Stimulated activated CD4-positive, alpha-beta T cell treated with anti-CD3 and anti-CD28 coated beads, TNF-alpha, amount 100 ng/mL, for 4 hours (primary cell): ENCODE measurements at places on chromosomes 5 and 9.

DNA sequence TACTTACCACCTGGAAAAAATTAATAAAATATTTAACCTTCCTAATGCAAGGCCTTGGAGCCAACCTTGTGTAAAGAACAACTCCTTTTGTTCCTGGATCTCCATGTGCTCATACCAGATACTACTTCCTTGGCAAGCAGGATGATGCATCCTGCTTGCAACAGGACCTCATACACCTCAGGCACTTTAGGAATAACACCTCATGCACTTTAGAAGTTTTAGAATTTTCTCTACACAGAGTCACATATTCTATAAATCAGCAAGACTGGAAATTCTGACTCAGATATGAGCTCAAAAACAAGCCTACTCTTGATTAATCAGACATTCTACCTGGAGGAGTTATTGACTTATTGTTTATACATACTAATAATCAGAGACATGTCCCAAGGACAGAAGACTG is 209.6 kb upstream of the CDH10 start:
- DNase-seq: no peak

- no peak for DNase-seq
Observed at GRCh38 chr9:89793124-89793495, 188.3 kb downstream of the GADD45G start.

GRCh38 chr5:73664796-73665195 is 38.8 kb downstream of the ARHGEF28 start:
- DNase-seq: no peak

GRCh38 chr9:125908136-125908535 is 161.0 kb downstream of the PBX3 start:
- no peak for DNase-seq

DNA sequence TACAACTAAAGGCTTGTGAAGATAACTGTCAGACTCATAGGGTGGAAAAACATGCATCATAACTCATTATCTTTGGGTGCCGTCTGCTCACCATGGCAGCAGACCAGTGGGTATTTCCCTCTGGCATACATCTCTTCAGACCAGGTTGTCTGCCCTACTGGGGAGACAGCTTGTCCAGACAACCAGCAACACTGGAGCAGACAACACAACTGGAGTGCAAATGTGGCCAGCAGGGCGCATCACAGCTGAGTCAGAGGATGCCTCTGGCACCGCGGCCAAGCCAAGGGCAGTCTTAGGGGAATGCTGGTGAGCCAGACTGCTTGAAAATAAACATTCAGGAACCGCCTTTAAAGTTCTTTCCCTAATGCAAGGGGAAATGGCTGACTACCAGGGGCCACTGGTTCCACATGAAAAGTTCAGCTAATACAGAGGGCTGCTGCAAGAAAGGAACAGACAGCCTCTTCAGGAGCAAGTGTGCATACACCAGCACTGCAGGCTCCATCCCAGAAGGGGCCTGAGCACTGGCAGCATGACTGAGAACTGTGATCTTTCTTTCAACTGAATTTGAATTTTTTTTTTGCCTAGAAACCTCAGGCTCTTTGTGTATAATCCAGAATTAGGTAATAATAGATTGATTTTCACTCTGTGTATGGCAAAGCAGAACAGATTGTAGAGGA is 77.3 kb downstream of the MAMDC2 start:
- DNase-seq: no peak

GRCh38 chr5:56327809-56328208 is 94.7 kb upstream of the ANKRD55 start:
- DNase-seq: peak; percentile 7

GRCh38 chr9:16619402-16619801 is 251.1 kb downstream of the BNC2 start:
- DNase-seq: no peak

DNA sequence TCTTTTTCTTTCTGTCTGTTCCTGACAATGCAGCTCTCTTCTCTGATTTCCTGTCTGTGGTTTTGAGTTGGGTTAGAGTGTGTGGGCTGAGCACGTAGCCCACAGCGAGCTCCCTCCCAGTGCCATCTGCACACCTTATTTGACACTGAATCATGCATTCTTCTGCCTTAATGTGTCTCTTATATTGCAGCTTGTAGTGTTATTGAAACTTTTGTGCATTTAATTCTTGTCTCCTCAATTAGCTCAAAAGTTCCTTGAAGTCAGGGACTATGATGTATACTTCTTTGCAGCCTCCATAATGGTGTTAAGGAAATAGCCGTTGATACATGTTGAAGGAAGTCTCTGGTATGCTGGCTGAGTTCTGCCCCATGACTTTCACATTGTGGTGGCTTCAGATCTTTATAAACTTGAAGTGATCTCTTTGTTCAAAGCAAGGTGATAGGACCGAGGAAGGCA is 576.2 kb upstream of the CLINT1 start:
- DNase-seq: no peak

DNA sequence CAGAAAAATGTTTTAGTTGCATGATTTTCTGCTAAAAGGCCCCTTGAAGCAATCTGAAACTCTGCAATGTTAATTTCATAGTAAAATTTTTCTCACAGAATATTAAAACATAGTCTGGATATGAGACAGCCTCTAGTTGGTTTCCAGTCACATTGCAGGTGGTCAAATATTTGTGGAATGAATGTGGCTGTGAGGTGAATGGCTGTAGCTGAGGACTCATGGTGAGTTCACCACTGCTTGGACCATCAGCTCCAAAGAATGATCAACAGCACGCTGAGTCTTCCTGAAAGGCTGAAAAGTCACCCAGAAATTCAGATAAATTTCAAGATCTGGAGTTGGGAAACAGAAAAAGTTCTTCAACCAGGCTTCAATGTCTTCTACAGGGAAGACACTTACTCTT is 79.8 kb downstream of the MAT2B start:
- DNase-seq: no peak

DNA sequence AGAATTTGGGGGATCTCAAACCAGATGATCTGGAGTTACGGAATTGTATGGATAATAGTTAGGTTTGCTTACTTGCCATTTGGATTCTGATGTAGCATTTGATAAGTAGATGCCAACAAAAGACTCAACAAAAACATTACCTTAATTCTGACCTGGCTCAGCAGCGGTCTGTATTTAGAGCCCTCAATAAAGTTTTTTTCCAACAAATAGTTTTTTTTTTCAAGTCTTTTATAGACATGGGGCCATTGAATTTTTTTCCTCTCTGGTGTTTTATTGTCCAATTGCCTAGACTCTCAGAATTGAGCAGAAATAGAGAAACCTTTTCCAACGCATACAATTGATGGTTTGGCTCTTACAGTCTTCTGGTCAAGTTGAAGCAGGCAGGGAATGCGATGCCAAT is 192.8 kb upstream of the GAS1 start:
- DNase-seq: no peak

- no peak for DNase-seq
Observed at GRCh38 chr9:113556877-113557593, 93.5 kb downstream of the RGS3 start.

DNA sequence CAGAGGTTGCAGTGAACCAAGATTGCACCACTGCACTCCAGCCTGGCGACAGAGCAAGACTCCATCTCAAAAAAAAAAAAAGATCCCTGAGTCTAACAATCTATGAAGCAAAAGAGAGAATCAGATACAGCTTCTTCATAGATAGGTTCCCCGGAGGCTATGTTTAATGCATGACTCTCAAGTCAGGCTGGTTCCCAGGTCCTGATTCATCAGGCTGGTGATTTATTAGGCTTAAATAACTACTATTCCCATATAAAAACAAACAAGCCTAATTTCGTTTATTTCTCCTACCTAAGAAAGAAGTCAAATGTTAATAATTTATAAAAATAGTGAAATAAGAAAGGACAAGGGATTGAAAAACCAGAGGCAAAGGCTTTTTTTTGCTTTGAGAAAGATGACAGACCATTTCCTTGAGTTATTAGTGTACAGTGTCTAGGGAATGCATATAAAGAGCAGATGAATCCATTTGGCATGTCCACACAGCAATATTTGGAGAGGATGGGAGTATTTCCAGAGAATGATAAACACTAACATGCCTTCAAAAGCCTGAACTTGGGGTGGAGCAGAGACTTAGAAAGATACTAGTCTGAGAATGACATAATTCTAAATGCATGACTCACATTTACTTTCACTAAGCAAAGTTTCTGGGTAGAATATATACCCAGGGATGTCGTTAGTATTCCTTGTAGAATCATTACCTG is 115.3 kb downstream of the NREP start:
- no peak for DNase-seq

- no peak for DNase-seq
Observed at GRCh38 chr9:136190237-136190601, 14.7 kb downstream of the LHX3 start.

DNA sequence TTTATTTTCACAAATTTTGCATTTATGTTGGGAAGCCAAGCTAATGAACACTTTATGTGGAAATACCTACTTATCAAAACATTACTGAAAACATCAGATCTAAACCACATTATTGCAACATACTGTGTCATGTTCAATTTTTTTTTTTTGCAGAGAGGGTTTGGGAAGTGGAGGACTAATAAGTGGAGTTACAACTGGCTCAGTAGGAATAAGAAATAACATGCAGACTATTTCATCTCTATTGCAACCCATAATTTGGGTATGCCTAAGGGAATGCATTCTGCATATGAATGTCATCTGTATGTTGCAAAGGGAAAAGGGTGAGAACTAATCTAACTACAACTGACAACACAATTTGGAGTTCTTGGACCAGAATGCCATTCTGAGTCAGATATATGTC is 41.8 kb downstream of the APC start:
- DNase-seq: no peak

DNA sequence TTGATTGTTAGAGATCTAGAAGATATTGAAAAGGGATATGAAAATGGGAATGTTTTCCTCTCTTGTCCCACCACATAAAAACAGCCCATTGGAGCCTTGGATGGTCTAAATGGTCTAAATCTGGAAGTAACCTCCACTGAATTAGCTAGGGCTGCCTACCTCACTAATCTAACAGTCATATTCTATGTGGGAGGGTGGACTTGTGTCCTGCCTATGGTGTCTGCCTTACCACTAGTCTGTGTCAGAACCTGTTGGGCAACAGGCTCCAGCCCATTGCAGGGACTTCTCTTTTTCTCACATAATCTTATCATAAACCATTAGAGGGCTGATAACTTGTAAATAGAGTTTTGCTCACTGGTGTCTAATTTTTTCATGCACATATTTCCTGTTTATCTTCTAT is 548.8 kb upstream of the CDH18 start:
- DNase-seq: no peak

GRCh38 chr5:132504746-132505145 is 14.2 kb upstream of the IRF1 start:
- DNase-seq: no peak

DNA sequence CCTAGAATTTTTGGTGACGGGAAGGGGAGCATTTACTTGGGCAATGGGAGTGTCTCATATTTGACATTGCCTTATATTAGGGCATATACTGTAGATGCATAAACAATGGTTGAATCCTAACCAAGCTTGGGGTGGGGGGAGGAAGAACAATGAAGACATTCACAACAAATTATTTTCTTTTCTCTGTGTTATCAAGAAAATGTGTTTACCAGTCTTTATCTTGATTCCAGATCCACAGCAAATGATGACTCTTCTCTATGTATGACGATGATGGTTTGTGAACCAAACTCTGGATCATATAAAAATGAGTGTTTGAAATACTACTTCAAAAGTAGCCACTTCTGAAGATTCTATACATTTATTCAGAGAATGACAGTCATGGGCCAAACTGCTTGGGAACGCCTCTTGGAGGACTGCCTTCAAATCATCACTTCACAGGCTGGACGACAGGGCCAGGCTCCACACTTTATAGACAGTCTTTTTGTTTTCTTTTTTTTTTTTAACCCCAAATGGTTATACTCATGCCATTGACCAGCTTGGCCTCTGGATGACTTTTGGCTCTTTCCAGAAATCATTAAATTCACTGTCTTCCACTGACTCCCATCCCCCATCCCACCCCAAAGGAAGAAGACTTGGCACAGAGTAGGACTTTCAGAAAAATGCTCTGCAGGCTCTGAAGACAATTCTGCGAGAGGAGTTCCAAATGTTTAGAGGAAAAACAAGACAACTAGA is 123.8 kb upstream of the LIFR start:
- no peak for DNase-seq

DNA sequence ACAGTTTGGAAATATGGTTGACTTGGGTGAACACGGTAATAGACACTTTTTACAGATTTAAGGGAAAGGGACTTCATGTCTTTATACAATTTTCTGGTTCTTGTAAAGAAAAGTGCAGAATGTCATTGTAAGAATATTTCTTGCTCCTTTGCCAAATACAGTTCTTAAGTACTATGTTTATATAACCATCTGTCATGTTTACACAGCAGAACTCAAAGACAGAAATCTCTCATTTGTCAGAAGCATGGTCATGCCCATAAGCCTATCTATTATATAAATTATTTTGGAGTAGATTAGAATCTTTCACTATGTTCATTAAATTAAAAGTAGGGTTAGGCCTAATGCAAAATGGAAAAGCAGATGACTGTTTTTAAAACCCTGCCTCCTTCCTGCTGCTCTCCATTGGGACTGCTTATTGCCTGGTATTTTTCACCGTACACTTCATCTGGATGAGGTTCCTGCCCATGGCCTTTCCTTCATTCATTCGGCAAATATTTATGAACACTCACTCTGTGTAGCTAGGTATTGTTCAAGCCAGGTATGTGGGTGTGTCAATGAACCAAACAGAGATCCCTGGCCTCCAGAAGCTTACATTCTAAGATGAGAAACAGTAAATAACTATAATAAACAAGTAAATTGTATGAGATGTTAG is 558.1 kb downstream of the NR2F1-AS1 start:
- DNase-seq: no peak

DNA sequence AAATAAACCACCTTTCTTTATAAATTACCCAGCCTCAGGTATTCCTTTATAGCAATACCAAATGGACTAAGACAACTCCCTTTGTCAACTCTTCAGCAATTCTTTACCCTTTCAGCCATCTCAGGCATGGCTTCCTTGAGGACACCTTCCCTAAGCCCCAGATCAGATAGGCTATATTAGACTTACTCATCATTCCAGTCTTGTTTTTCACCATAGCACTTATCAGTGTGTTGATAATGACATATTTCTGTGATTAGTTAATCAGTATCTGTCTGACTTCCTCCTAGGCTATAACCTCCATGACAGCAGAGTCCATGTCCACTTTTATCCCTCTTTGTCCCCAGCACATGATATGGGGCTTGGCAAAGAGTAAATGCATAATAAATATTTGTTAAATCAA is 238.1 kb downstream of the ACTL7B start:
- no peak for DNase-seq

- DNase-seq: no peak
Observed at GRCh38 chr5:117411701-117412100, 837.1 kb upstream of the SEMA6A start.

GRCh38 chr5:9557696-9558095 is 11.8 kb upstream of the SEMA5A start:
- DNase-seq: no peak

DNA sequence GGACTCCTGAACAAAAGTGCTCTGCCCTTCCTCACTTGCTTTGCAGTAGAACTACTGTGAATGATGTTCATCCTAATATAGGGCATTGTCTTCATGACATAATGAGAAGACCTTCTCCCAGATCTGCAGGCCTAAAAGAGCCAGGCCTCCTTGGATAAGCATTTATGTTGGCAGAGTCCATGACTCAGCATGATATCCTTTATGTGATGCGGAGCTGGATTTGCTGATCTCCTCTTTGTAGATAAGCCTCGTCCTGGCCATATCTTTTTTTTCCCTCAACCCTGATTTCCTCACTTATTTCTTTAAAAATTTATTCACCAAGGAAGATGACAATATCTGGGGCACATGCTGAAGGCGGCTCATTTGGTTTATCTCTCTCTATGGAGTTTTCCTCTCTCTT is 62.4 kb upstream of the TAS2R1 start:
- no peak for DNase-seq

GRCh38 chr5:169847519-169847918 is 132.8 kb downstream of the INSYN2B start:
- DNase-seq: no peak
